Astrocyte (in vitro differentiated cells and primary cell): ENCODE measurements at places on chromosomes 16 and 17. TPM values are rescaled to one million over a fixed set of nuclear protein-coding genes. Genes with fewer than 3 reads are reported as not detected.

The HCRT gene
- not detected in 2 replicates for total RNA-seq

The ATP1B2 gene
- total RNA-seq, result 0.65 and 0.89 TPM in 2 replicates

The GNAO1 gene
- 1.7 and 2.8 TPM in 2 replicates for total RNA-seq

The HS3ST3B1 gene
- 8.7 and 8.9 TPM in 2 replicates for total RNA-seq

The KRT34 gene
- not detected in 2 replicates for total RNA-seq

The CDRT15L2 gene
- total RNA-seq, result not detected in 2 replicates

The TPSD1 gene
- total RNA-seq, result not detected in 2 replicates

The CES2 gene
- total RNA-seq, result 22.9 and 28.8 TPM in 2 replicates

The LITAFD gene
- not detected in 2 replicates for total RNA-seq

The MYO18A gene
- 35.5 and 45.9 TPM in 2 replicates for total RNA-seq

The NPW gene
- 2.1 and 2.9 TPM in 2 replicates for total RNA-seq

The DLX3 gene
- 1.00 and 1.2 TPM in 2 replicates for total RNA-seq

The TBC1D3H gene
- total RNA-seq, result not detected in 2 replicates
